Mammary epithelial cell (primary cell): ENCODE measurements at places on chromosomes 2 and 18. TPM values are rescaled to one million over a fixed set of nuclear protein-coding genes. Genes with fewer than 3 reads are reported as not detected.

DNA sequence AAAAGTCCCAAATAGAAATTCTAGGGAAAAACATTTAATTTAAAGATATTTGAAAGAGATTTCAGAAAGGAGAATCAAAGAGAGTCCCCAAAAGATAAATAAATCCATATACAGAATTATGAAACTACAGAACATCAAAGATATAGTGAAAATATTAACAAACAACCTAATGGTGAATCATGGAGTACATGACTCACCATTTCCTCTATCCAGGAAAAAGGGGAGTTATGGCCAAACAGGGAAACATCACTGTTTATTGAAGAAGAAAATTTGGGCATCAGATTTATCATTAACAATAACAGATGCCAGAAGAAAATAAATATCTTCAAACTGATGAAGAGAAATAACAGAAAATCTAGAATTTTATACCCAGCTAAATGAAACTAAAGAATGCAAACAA, 448.3 kb downstream of the CDH2 start:
- DNase-seq: no peak

EPHA4 gene
- total RNA-seq: 55.5 TPM

DNA sequence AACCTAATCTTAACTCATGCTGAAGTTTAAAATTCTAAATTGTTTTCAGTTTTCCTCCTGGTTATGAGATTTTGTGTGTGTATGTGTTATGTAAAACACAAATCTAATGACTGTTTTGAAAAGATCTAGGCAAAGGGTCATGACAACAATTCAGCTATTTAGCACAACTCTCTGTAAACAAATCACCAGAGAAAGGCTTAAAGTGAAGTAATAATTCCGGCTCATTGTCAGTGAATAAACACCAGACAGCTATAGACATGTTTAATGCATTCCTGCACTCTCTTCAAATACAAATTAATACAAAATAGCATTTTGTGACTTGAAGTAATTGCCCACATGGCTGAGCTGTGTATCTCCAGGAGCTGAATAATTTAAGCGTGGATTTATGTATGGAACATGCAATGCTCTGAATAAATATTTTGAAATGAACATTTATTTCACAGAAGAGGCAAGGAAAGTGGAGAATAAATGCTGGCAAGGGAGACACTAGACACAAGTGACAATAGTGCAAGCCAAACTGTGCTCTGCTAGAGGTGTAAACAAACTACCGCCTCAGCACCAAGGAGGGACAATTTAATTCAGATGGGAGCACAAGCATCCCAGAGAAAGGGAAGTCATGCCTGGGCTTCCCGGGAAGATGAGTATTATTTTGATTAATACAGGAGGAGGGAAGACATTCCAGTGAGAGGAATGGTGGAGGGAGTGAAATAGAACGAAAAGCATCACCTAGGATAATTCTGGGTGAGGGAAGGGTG, 133.6 kb upstream of the XPO1 start:
- no peak for DNase-seq

CPO gene
- total RNA-seq: not detected in 2 replicates
